ENCODE measurements at places on chromosomes 7 and 10. TPM values are rescaled to one million over a fixed set of nuclear protein-coding genes. Genes with fewer than 3 reads are reported as not detected.

MMP21 gene
- 0.25 TPM for total RNA-seq

CCDC172 gene
- not detected for total RNA-seq

ERVW-1 gene
- total RNA-seq, result not detected

COL28A1 gene
- total RNA-seq, result 0.74 TPM

CPA4 gene
- total RNA-seq, result not detected

RARRES2 gene
- 12.0 TPM for total RNA-seq

CRPPA gene
- total RNA-seq, result 4.4 TPM

CLDN4 gene
- total RNA-seq, result 0.25 TPM

TFAM gene
- total RNA-seq, result 40.8 TPM

CPA1 gene
- not detected for total RNA-seq

CTAGE4 gene
- 0.25 TPM for total RNA-seq

FEZF1 gene
- total RNA-seq, result 0.25 TPM

FKBP6 gene
- 0.25 TPM for total RNA-seq

Measured in temporal lobe (tissue), 4 donors.